ENCODE measurements at places on chromosomes 12 and 14.

- H3K27ac ChIP-seq = no peak overlapping the region
- no peaks in the 10 kb centered on the region for H3K27me3 ChIP-seq
- no peak overlapping the region for H3K4me3 ChIP-seq
- H3K4me1 ChIP-seq = peaks cover 8% of the 10 kb centered on the region
- H3K36me3 ChIP-seq = no peaks in the 10 kb centered on the region
Measured at GRCh38 chr12:54558311-54558710, 8.9 kb downstream of the PDE1B start.

- no peak overlapping the region for H3K4me3 ChIP-seq
- H3K27ac ChIP-seq = no peak overlapping the region
- H3K36me3 ChIP-seq = no peaks in the 10 kb centered on the region
- no peaks in the 10 kb centered on the region for H3K4me1 ChIP-seq
Measured at GRCh38 chr12:43976027-43976426, 140.1 kb downstream of the TMEM117 start.

GRCh38 chr14:71776471-71777360 is 155.5 kb upstream of the RGS6 start:
- H3K4me3 ChIP-seq = no peak overlapping the region
- DNase-seq = no peak
- no peaks in the 10 kb centered on the region for H3K27me3 ChIP-seq
- no peaks in the 10 kb centered on the region for H3K4me1 ChIP-seq

GRCh38 chr14:69685716-69686115 is 74.3 kb downstream of the SUSD6 start:
- peak; percentile 75 for DNase-seq
- H3K27me3 ChIP-seq = no peaks in the 10 kb centered on the region
- peaks cover 27% of the 10 kb centered on the region for H3K4me1 ChIP-seq
- no peak overlapping the region for H3K4me3 ChIP-seq

- H3K4me1 ChIP-seq = peaks cover 14% of the 10 kb centered on the region
- no peak overlapping the region for H3K4me3 ChIP-seq
- H3K27ac ChIP-seq = peak overlapping the region; percentile 50
- no peaks in the 10 kb centered on the region for H3K36me3 ChIP-seq
- peak; percentile 70 for DNase-seq
- H3K27me3 ChIP-seq = no peaks in the 10 kb centered on the region
Measured at GRCh38 chr12:53495903-53496751, 3.1 kb downstream of the MAP3K12 start.

- no peaks in the 10 kb centered on the region for H3K36me3 ChIP-seq
- no peak for DNase-seq
- H3K4me3 ChIP-seq = no peak overlapping the region
- no peaks in the 10 kb centered on the region for H3K27me3 ChIP-seq
Measured at GRCh38 chr14:59439256-59439965, 25.8 kb downstream of the GPR135 start.

GRCh38 chr14:65847075-65847847 is 434.7 kb downstream of the FUT8 start:
- no peaks in the 10 kb centered on the region for H3K36me3 ChIP-seq
- H3K27me3 ChIP-seq = no peaks in the 10 kb centered on the region
- no peak for DNase-seq
- H3K4me3 ChIP-seq = no peak overlapping the region
- no peak overlapping the region for H3K27ac ChIP-seq

- H3K36me3 ChIP-seq = no peaks in the 10 kb centered on the region
- H3K27me3 ChIP-seq = no peaks in the 10 kb centered on the region
- no peak overlapping the region for H3K4me3 ChIP-seq
- peaks cover 6% of the 10 kb centered on the region for H3K4me1 ChIP-seq
- DNase-seq = no peak
Measured at GRCh38 chr14:100170880-100171279, 11.4 kb upstream of the DEGS2 start.

DNA sequence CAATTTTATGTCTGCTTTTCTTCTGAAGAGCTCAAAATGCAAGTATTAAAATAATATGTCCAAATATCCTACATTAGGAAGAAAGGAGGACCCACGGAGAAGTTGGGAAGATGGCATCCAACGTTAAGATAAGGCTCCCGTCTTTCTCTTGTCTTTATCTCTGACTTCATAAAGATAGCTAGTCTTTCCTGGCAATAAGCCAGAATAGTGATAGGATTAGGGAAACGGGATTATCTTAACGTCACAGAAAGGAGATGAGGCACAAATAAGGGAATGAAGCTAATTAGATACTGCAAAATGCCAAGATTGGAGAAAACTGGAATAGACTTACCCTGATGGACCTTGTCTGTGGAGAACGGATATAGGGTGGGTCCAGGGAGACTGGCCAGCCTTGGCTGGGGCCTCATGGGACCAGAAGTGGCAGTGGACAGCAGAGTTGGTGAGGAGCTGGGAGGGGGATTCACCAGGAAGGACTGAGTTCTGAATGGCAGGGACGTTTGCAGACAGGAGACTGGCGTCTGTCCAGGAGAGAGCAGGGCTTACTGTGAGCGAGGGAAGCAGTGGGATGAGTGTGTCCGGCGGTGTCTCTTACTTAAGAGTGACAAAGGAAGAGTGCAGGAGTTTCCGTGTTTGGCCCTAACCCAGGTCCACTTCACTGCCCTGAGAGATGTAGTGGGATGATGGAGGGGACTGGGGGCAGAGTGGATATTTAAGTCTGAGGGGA is 119.9 kb downstream of the CACNA1C start:
- H3K36me3 ChIP-seq = no peaks in the 10 kb centered on the region
- H3K4me1 ChIP-seq = no peaks in the 10 kb centered on the region
- H3K27ac ChIP-seq = no peak overlapping the region
- no peaks in the 10 kb centered on the region for H3K27me3 ChIP-seq
- no peak for DNase-seq

DNA sequence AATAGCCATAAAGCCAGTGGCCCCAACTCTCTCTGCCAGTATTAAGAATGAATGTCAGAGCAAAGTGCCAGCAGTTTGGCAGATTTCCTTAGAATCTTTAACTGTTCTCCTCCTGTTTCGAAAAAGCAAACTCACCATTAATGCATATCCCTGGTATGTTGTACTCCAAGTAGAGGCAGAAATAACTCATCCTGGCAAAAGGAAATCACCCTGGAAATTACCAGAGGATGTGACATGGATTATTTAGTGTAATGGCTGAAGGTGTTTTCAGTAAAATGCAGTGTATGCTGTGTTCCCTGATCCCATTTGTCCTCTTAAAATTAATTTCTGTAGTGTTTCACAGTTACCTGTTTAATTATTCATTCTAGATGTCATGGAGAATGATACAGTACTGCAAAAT is 105.3 kb downstream of the PDZRN4 start:
- no peak overlapping the region for H3K4me3 ChIP-seq
- H3K27ac ChIP-seq = no peak overlapping the region
- H3K4me1 ChIP-seq = no peaks in the 10 kb centered on the region
- H3K36me3 ChIP-seq = no peaks in the 10 kb centered on the region
- DNase-seq = no peak
- no peaks in the 10 kb centered on the region for H3K27me3 ChIP-seq

GRCh38 chr12:114936148-114937079 is 252.4 kb upstream of the TBX3 start:
- H3K4me1 ChIP-seq = no peaks in the 10 kb centered on the region
- no peak for DNase-seq
- H3K36me3 ChIP-seq = no peaks in the 10 kb centered on the region

GRCh38 chr14:90698379-90698869 is 117.8 kb downstream of the TTC7B start:
- peak; percentile 59 for DNase-seq
- no peak overlapping the region for H3K4me3 ChIP-seq
- H3K27me3 ChIP-seq = no peaks in the 10 kb centered on the region
- H3K36me3 ChIP-seq = no peaks in the 10 kb centered on the region
- no peak overlapping the region for H3K27ac ChIP-seq
- H3K4me1 ChIP-seq = peaks cover 5% of the 10 kb centered on the region

DNA sequence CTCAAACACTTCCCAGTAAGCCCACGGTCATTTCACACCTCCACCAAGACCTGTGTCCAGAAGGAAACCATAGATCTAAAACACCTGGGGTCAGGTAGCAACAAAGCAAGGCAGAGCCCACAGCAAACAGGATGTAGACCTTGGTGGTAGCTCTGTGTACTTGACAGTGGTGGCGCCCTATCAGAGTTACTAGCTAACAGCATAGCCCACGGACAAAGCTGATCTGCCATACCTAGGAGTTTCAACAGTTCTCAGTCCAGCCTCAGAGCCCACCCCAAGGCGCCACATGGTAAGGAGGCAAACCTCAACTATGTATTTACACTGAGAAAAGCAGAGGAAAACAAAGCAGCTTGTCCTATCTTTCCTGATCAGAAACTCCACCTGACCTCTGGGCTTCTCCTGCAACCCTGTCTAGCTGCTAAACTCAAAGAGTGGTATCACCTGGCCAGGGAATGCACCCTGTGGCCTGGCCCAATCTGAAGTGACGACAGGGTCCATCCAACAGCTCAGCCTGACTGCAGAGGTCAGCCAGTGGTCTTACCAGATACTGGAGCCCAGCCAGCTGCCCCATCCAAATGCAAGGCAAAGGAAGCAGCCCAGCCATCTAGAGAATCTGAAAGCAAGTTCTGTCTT is 46.3 kb downstream of the STON2 start:
- DNase-seq = no peak
- no peaks in the 10 kb centered on the region for H3K36me3 ChIP-seq
- H3K27me3 ChIP-seq = no peaks in the 10 kb centered on the region
- H3K4me3 ChIP-seq = no peak overlapping the region
- H3K4me1 ChIP-seq = no peaks in the 10 kb centered on the region

DNA sequence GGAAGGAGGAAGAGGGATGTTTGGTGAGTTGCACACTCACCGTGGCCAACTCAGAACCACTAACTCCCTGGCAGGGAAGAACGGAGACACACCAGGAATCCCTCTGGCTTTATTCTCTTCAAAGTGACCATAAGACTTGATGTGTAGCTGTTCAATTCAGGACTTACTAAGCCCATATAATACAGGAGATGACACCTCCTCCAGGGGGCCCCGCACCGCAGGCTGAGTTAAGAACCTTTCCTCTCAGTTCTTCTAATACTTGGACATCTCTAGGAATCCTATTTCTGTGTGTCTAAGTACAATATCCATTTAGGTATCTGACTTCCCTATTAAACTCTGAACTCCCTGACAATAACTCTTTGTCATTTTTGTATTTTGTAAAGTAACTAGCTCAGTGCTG is 49.5 kb downstream of the DCAF4 start:
- no peak overlapping the region for H3K27ac ChIP-seq
- no peaks in the 10 kb centered on the region for H3K36me3 ChIP-seq
- no peak for DNase-seq
- H3K4me3 ChIP-seq = no peak overlapping the region
- no peaks in the 10 kb centered on the region for H3K4me1 ChIP-seq

GRCh38 chr12:123099560-123100192 is 51.2 kb downstream of the PITPNM2 start:
- no peak overlapping the region for H3K27ac ChIP-seq
- no peak for DNase-seq
- H3K4me1 ChIP-seq = peaks cover 37% of the 10 kb centered on the region
- no peaks in the 10 kb centered on the region for H3K27me3 ChIP-seq
- H3K4me3 ChIP-seq = no peak overlapping the region

DNA sequence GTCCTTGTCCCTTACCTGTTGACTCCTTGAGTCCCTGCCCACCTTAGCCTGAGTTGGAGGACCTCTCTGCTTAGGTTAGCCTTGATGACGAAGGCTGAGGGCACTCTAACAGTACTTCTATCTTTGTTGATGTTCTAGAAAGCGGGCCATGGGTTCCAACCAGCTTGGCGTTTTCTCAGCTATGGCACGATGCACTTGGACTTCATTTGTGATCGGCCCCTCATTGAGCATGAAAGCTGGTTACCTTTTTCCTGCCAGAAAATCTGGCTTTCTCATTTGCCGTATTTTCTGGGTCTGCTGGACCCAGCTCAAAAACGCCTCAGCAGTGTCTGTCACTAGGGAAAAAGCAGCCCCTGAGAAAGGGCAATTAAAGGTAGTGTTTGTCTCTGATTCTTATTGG is 290.8 kb downstream of the EMP1 start:
- no peaks in the 10 kb centered on the region for H3K36me3 ChIP-seq
- H3K4me3 ChIP-seq = no peak overlapping the region
- H3K4me1 ChIP-seq = no peaks in the 10 kb centered on the region
- no peaks in the 10 kb centered on the region for H3K27me3 ChIP-seq

GRCh38 chr14:22265319-22266141 is 323.5 kb downstream of the DAD1 start:
- H3K4me1 ChIP-seq = no peaks in the 10 kb centered on the region
- H3K4me3 ChIP-seq = no peak overlapping the region
- H3K27me3 ChIP-seq = no peaks in the 10 kb centered on the region
- no peak overlapping the region for H3K27ac ChIP-seq

DNA sequence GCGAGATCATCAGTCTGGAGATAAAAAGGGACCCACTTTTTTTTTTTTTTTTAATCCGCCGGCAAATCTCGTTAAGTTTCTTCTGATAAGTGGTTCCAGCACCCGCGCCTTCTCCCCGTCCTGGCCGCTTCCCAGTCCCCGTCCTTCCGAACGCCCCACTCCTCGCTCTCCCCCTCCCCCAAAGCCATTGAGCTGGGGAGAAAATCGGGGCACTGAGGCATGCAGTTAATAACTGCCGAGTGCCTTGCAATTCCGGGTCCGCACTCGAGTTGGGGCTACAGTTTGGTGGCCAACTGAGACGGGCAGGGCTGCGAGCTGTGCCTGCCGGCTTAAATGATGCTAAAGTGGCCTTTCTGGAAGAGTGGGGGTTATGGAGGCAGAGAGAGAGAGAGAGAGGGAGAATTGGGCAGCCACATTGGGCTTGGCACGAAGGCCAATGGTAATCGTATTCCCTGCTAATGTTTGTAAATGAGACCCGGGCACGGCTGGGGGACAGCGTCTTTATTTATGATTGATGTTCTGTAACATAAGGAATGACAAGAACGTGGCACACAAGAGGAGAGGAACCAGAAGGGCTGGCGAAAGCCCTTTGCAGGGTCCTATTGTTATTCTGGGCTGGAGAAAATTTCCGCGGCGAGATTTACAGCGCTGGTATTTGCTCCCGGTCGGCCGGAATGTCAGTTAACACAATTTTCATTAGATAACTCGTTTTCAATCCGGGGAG is 115.4 kb upstream of the MYL2 start:
- no peak for DNase-seq
- no peaks in the 10 kb centered on the region for H3K27me3 ChIP-seq
- H3K27ac ChIP-seq = no peak overlapping the region
- no peaks in the 10 kb centered on the region for H3K36me3 ChIP-seq
- no peaks in the 10 kb centered on the region for H3K4me1 ChIP-seq

GRCh38 chr12:45674181-45674977 is 55.1 kb upstream of the ARID2 start:
- no peak overlapping the region for H3K27ac ChIP-seq
- DNase-seq = peak; percentile 31
- no peaks in the 10 kb centered on the region for H3K36me3 ChIP-seq
- H3K4me3 ChIP-seq = no peak overlapping the region
